ENCODE measurements at places on chromosomes 12 and 14. TPM values are rescaled to one million over a fixed set of nuclear protein-coding genes. Genes with fewer than 3 reads are reported as not detected.

DNA sequence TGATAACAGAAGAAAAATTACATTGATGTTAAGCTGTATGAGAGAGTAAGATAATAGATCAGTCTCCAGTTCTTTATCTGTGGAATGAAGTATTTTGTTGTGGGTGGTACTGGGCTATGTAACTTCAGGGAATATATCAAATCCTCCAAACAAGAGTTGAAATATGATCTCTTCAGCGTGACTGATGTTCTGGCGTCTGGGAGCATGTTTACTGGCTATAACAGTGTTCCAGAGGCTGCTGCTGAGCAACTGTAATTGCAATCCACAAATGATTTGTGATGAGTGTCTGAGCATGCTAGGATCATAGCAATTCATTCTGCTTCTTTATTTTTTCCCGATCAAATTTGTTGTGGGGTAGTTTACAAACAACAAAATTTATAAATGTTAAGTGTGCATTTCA, 18.6 kb upstream of the CCDC198 start:
- DNase-seq = peak; percentile 33

ZBTB39 gene
- polyA plus RNA-seq = 4.6 TPM

MIP gene
- not detected for polyA plus RNA-seq

GRCh38 chr14:68402525-68403101, 390.3 kb downstream of the ZFP36L1 start:
- no peak for DNase-seq

GRCh38 chr12:95202691-95203486, 14.4 kb downstream of the FGD6 start:
- no peak for DNase-seq

PRB2 gene
- polyA plus RNA-seq = not detected

CCDC197 gene
- 0.32 TPM for polyA plus RNA-seq

GTF2A1 gene
- 19.8 TPM for polyA plus RNA-seq

DNA sequence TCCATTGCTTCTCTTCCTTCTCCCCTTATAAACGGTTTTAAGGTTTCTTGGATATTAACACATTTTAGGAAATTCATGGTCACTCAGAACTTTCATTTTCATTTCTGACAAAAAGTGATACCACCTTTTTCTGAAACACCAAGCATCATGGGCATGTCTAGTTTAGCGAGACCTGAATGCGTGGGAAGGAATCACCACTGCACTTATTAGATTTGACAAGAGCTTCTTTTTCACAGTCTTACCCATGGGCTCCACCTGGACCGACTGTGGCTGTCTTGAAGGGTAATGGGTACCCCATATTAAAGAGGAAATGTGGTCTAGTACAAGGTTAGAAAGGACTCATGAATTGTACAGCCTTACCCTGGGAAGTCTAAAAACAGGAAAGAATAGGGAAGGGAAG, 95.4 kb downstream of the KCNK10 start:
- DNase-seq = no peak

GRCh38 chr14:45998554-45998953, 653.0 kb downstream of the RPL10L start:
- no peak for DNase-seq

DNA sequence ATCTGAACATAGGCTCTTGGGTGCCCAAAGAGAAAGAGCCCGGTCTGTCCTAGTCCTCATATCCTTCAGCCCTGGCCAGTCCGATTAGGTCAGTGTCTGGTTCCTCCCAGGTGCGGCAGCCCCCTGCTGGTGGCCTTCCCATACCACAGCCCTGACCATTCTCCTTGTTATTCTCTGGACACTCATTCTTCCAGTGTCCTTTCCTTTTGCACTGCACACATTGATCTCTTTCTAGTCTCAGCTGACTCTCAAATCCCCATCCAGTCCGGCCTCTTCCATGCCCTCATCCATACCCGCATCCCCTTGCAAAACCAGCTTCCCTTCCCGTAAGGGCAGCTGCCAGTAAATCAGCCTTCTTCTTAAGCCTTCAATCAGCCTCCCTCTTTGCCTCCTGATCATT, 1316.3 kb downstream of the TMEM121 start:
- DNase-seq = no peak

- DNase-seq = no peak
Measured at GRCh38 chr14:100449225-100449987, 126.3 kb downstream of the SLC25A47 start.

DNA sequence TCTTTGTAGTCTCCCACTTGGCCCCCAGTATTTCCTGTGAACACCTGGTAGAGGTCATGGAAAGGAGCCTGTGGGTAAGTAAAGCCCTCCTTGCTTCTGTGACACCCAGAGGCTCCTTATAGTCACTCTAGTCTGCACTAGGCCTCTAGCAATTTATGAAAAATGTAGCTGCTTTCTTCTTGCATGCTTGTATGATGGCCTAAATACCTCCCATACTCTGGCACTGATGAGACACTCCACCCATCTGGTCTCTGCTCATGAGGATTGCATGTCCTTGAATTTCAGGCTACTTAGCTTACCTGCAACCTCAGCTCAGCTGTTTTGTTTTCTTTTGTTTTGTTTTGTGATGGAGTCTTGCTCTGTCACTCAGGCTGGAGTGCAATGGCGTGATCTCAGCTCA, 4.6 kb upstream of the A2ML1 start:
- no peak for DNase-seq

All from hindlimb muscle (tissue), 1 donor.